ENCODE measurements at places on chromosomes 2 and 18.

- DNase-seq: no peak
Observed at GRCh38 chr2:204541637-204542036, 3.6 kb upstream of the PARD3B start.

- no peak for DNase-seq
Observed at GRCh38 chr2:866887-867286, 83.8 kb upstream of the SNTG2 start.

DNA sequence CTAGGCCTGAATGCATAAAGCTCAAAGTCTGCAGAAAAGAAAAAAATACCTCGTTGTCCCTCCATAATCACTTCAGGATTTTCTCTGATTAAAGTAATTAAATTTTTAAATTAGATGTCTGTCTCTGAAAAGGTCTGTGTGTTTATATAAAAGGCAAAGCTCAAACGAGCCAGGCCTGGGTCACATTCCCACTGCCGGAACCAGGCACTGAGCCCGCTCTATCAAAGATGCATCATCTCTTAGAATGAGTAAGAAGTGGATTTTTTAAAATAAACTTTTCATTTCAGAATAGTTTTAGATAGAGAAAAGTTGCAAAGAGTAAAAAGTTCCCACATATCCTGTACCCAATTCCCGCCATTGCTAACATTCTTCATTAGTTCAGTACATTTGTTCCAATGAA is 202.1 kb upstream of the KYNU start:
- no peak for DNase-seq

DNA sequence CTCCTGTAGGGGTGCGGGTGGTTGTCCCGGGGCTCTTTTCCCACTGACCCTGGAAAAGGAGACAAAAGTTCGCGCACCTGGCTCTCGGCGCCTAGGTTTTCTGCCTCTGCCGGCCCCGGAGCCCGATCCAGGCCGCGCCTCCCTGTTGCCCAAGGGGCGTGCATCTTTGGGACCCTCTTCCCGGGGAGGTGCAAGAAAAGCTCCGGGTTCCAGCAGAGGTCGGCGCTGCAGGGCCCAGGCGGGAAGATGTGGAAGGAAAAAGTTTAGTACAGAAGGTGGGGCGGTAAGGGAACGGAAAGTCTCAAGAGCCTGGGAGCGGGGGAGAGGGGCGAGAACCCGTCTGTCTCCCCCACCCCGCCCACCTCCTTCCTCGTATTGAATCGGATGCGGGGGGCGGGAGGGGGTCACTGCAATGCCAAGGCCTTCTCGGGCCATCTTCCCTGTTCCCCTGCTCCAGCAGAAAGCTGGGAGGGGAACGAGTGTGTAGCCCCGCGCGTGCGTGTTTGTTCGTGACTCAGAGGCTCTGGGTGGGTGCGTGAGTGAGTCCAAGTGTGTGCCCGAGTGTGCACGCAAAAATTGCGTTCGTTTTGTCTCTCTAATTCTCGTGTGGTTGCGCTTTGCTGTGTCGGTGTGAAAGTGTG is 6.3 kb upstream of the EN1 start:
- DNase-seq: no peak

GRCh38 chr2:108266218-108266617 is 22.5 kb upstream of the SULT1C2 start:
- DNase-seq: no peak

- DNase-seq: no peak
Observed at GRCh38 chr2:21038403-21039073, 5.3 kb downstream of the APOB start.

DNA sequence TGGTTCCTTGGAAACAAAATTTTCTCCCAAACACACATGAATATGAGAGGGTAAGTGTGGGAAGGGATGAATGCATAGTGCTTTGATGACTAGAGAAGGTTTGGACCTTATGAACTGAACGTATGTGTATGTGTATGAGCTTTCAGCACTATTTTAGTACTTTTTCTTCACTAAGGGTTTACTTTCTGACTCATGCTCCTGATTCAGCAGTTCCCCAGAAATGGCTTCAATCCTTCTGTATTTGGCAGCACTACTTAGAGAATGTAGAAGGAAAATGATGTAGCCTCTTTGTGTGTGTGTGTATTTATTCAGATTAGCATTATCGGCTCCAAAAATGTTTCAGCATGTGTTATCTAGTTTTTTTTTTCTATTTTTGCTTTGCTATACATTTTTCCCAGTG is 22.2 kb downstream of the KCNJ3 start:
- no peak for DNase-seq

DNA sequence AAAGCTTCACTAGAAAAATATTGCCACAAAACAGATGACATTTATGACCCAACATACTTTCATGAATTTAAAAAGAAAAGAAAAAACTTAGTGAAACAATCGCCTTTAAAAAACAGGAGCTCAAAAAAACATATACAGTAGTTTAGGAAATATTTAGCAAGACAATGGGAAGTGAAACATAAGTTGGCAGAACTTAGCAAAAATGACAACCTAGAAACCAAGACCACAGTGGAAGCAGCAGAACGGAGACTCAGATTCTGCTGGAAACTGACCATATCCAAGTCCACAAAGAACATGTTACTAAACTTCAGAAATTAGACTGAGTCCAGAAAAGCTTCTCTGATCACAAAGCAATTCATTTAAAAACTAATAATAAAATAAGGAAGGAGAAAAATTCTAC is 41.8 kb upstream of the CTAGE1 start:
- no peak for DNase-seq

- no peak for DNase-seq
Observed at GRCh38 chr18:36558234-36558633, 260.7 kb downstream of the FHOD3 start.

- DNase-seq: no peak
Observed at GRCh38 chr2:240507778-240508251, 50.0 kb downstream of the ANKMY1 start.

DNA sequence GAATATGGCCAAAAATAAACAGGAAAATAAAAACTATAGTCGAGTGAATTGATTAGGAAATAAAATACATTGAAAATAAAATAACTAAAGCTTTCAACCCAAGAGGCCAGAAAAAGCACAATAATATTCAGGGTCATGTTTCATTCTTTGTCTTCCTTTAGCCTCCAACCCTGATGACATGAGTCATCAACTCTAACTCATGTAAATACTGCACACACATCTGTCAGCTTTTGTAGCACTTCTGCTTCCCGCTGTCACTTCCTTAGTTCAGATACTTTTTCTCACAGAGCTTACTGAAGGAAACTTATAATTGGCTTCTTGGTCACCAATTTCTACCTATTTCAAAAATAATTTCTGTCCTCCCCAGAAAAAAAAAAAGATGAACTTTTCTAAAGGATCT is 112.8 kb downstream of the UPP2 start:
- no peak for DNase-seq

DNA sequence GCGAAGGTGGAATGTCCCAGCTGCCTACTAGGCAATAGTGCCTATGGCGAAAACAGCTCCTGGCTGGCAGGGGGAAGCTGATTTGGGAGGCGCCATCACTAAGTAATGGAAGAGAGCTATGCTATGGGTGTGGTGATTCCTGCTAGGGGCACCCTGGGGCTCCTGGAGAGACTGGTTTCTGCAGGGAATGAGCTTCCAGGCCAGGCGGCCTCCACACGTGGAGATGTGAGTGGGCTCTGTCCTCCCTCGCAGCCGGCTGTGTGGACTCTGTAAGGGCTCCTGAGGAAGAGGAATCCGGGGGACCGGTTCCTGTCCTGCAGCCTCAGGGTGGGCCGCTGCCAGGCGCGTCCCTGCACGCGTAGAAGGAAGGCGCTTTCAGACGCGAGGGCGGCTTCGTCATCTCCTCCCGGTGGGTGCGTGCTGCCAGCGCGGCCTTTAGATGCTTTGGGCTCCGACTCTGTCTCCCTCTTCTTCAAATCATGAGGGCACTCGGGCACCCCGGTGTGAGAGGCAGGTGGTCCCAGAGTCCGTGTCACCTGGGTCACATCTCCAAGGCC is 55.5 kb upstream of the ANKRD62 start:
- peak; percentile 21 for DNase-seq

DNA sequence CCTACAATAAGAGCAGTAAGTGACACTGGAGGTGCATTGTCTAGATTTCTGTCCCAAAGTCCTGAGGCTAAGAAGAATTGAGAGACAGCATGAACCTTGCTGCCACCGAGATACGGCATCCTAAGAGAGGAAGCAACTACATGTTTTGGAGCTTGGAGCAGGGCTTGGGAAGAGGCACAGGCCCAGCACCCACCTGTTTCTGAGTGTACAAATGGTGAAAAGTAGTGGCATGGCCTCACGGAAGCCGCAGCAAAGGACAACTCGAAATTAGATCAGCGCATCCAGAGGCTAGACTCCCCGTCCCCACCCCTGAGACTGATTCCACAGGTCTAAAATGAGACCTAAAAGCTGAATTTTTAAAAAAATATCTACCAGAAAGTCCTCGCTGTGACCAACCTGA is 127.5 kb downstream of the PTGR3 start:
- no peak for DNase-seq

- no peak for DNase-seq
Observed at GRCh38 chr18:46158499-46158898, 54.3 kb downstream of the HAUS1 start.

- no peak for DNase-seq
Observed at GRCh38 chr2:30400151-30400954, 46.7 kb upstream of the LCLAT1 start.

DNA sequence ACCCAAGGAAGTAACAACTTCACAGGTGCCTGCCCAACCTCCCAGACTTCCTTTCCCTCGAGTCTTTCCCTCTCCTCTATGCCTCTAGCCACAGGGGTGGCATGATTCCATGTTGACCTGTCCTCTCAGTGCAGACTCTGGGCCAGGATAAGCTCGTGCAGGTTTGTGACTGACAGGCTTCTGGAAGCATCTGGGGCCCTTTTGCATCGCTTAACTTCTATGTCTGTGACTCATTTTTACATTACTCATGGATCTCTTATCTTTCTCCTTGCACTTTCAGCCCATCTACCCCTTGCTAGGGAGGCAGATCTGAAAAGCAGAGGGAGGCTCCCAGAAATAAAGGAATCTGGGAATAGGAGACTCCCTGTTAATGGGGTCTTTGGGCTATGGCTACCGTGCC is 98.5 kb upstream of the RIOK3 start:
- no peak for DNase-seq

GRCh38 chr2:13669607-13670006 is 952.9 kb downstream of the TRIB2 start:
- no peak for DNase-seq

- DNase-seq: no peak
Observed at GRCh38 chr18:37207343-37207742, 358.3 kb downstream of the CELF4 start.

GRCh38 chr18:49114556-49114955 is 163.8 kb upstream of the SMAD7 start:
- no peak for DNase-seq

DNA sequence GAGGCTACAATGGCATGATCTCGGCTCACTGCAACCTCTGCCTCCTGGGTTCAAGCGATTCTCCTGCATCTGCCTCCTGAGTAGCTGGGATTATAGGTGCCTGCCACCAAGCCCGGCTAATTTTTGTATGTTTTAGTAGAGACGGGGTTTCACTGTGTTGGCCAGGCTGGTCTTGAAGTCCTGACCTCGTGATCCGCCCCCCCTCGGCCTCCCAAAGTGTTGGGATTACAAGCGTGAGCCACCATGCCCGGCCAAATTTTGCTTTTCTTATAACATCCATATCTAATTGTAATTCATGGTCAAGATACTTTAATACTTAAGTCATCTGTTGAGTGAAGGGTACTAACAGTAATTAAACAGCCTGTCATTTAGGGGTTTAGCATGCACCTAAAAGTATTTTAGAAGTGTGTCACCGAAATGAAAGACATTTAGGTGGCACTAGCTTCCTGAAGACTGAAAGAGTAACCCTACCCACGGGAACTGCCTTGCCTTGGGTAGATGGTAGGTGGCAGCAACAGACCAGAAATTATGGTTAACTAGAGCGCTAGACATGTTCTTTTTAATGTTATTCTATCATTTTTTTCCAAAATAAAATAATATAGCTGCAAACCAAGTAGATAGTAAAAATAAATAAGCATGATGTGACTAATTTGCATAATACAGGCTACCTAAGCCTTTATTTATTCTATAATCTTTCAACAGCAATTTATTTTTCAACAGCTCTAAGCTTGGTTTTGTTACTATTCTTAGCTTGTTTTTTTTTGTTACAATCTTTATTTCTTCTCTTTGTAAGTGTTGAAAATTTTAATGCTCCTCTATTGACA is 8.6 kb upstream of the ACYP2 start:
- peak; percentile 35 for DNase-seq

DNA sequence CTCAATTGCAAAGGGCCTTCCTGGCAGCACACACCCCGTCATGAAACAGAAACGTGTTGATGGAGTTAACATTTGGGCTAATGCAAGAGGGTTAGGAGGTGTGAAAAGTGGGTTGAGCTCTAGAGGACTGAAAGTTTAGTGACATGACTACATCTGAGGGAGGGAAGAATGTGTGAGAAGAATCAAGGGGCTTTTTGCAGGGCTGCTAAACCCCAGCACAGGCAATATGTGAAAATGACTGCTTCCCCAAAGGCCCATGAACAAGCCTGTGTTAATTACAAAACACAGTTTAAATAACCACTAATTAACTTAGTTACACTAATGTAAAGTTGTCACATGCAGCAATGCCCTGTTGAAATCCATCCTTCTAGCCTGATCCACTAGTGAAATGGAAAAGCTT is 63.4 kb upstream of the PEX13 start:
- DNase-seq: no peak

DNA sequence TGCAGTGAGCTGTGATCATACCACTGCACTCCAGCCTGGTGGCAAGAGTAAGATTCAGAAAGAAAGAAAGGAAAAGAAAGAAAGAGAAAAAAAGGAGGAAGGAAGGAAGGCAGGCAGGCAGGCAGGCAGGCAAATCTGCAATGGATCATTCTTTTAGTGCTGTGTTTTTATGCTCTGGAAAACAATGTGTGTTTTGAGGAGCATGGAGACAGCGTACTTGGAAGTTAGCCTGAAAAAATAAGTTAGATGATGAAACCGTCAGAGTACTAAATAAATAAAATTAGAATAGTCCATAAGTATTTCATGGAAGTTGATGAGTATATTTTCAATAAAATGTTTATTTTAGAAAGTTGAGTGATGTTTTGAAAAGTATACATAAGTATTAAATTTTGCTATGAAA is 366.4 kb upstream of the CDH20 start:
- no peak for DNase-seq

GRCh38 chr2:241368643-241369042 is 12.6 kb downstream of the FARP2 start:
- no peak for DNase-seq

- no peak for DNase-seq
Observed at GRCh38 chr2:149418065-149418464, 87.7 kb downstream of the LYPD6 start.

GRCh38 chr2:145032791-145033190 is 512.9 kb upstream of the ZEB2 start:
- DNase-seq: no peak

GRCh38 chr2:48383036-48383435 is 146.9 kb upstream of the STON1 start:
- no peak for DNase-seq

- DNase-seq: no peak
Observed at GRCh38 chr2:217902379-217903141, 100.2 kb downstream of the TNS1 start.

- no peak for DNase-seq
Observed at GRCh38 chr2:170814533-170815230, 2.0 kb upstream of the GAD1 start.

- no peak for DNase-seq
Observed at GRCh38 chr2:85334928-85335327, 7.1 kb upstream of the TGOLN2 start.

Measured in activated T-cell treated with anti-CD3 and anti-CD28 coated beads for 4 hours (primary cell).